ENCODE measurements at places on chromosomes 7 and 10.

- DNase-seq: no peak
Observed at GRCh38 chr7:55026086-55026790, 7.4 kb downstream of the EGFR start.

- DNase-seq: no peak
Observed at GRCh38 chr10:514137-514671, 175.3 kb downstream of the DIP2C start.

DNA sequence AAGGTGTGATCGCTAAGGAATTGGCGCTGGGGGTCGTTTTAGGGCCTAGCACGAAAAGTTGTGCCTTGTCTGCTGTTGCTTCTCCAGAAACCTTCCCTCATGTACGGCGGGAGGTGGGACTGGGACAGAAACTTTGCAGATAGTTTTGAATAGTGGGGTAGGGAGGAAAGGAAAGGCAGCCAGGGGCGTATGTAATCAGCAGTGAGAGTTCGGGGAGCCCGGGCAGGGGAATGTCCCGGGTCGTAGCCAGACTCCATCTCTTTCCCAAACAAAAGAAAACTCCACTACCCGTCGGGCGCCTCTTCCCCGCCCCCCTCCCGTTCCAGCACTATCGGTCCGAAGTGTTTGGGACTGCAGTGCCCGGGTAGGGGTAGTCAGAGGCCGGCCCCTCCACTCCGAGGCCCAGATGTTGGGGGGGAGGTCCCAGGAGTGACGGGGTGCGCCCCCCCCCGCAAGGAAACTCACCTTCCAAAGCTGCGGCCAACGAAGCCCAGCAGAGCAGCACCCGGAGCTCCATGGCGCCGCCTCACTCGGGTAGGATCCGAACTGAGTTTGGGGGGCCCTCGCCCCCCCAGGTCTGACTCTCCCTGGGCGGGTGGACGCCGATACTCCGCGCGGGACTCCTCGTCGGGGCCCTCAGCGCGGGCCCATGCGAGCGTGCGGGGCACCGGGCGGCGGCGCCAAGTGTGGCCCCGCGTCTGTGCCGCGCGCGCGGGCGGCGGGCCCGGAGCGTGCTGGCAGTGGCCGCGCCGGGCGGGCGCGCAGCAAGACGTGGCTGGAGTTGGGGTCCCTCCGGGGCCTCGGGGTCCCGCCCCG, 601 bp downstream of the EPHB4 start:
- DNase-seq: no peak

DNA sequence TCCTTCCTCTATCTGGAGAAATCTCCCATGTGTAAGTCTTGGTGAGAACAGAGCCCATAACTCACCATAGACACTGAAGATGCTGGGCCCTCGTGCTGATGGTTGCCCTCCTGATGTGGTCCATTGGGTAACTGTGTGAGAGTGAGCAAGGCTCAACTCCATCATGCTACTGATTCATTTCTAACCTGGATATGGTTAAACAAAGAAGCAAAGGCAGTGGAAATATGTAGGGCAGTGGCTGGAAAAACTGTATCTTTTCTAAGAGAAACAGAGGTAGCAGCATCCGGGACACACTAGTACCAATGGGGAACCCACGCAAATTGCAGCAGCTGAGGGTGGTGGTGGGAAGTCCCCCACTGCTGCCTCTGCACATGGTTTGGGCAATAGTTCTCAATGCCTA, 221.7 kb downstream of the KLF6 start:
- no peak for DNase-seq

- DNase-seq: no peak
Observed at GRCh38 chr10:120097766-120098165, 205.2 kb downstream of the SEC23IP start.

DNA sequence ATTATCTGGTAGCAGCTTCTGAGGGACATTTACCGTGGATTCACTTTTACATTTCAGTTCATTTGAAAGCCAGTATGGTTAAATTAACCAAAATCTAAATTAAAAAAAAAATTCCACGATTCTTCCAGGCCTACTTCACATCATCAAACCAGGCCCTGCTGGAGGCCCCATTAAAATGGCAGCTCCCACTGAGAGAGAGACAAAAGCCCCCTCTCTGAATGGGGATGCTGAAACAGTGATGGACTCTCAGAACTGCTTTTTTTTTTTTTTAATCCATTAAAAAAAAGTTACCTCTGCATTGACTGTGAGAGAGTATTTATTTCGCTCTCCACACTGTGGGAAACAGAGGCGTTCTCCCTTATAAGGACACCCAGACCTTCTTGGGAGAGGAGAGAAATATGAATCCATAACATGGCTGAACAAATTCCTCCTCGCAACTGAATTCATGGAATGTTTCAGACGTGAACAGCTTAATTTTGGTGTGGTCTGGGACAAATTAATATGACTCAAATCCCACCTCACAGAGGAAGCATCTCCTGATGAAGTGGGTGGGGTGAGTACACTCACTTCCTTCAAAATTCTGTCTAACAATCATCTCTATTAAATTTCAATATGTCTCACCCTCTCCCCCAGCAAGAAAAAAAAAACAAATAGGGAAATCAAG, 73.5 kb downstream of the SAMD9 start:
- peak; percentile 44 for DNase-seq

DNA sequence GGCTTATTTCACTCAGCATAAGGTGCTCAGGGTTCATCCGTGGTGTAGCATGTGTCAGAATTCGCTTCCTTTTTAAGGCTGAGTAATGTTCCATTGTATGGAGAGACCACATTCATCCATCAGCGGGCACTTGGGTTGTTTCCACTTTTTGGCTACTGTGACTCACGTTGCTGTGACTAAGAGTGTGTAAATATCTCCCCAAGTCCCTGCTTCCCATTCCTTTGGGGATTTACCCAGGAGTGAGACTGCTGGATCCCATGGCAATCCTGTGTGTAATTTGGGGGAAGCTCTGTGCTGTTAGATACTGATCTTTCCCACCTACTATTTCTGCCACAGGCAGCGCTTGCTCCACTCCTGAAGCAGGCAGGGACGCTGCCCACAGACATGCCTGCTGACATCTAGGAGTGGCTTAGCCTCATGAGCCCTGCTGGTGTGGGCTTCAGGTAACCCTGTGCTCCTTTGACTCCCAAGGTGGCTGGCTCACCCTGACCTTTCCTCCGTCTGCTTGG, 346.0 kb downstream of the FRMD4A start:
- DNase-seq: peak; percentile 91
